ENCODE measurements at places on chromosomes 12 and 14.

DNA sequence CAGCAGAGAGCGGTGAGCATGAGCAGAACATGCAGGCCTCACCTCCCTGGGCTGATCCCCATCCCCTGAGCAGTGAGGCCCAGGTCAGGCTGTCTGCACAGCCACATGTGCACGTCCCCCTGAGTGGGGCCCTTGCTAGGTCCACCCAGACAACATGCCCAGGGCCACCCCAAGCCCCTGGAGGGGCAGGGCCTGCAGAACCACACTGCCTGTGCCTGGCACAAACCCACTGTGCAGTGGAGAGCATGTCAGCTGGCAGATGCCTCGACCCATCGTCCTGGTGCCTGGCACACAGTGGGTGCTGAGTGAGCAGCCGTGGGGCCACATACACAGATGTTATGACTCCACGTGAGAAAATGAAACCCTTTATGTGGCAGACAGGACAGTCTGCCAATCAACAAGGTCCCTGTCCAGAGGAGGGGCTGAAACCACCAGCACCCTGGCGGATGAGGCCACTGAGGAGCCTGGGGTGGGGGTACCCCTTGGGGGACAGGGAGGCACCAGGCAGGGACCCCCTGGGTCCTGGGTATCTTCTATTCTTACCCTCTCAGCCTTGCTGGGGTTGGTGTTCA, 8.3 kb downstream of the ANHX start:
- no peak for DNase-seq

DNA sequence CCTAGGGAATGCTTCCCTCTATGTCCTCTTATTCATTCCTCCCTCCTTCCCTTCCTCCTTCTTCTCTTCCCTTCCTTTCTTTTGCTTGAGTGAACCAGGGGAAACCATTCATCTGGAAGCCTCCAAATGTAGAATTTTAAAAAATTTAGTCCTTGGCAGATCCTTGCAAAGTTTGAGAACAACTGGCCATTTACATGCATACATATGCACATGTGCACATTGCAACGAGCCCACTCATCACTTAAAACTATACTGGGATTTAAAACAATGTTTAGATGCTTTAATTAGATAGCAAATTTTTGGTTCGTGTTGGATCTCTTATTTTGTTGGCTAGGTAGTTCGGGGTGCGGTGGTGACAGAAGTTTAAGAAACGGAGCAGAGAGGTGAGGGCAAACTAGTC, 68.0 kb upstream of the HMGA2 start:
- no peak for DNase-seq

- no peak for DNase-seq
Observed at GRCh38 chr14:31476131-31476866, 11.5 kb downstream of the GPR33 start.

- DNase-seq: no peak
Observed at GRCh38 chr14:71437870-71438269, 494.4 kb upstream of the RGS6 start.

DNA sequence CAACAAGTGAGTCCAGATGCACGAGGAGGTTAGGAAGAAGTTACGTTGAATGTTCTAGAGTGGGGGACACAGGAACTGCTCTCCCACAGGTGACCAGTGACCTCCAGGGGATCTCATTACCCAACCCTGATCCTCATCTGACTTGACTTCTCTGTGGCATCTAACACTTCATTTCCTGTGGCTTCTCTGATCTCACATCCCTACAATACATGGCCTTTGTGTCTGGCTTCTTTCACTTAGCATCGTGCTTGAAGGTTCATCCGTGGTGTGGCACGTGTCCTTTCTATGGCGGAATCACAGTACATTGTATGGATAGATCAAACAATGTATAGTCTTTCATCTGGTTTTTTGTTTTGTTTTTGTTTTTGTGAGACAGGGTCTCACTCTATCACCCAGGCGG, 19.3 kb downstream of the CFAP251 start:
- no peak for DNase-seq

GRCh38 chr14:36773558-36773957, 111.9 kb downstream of the PAX9 start:
- no peak for DNase-seq

DNA sequence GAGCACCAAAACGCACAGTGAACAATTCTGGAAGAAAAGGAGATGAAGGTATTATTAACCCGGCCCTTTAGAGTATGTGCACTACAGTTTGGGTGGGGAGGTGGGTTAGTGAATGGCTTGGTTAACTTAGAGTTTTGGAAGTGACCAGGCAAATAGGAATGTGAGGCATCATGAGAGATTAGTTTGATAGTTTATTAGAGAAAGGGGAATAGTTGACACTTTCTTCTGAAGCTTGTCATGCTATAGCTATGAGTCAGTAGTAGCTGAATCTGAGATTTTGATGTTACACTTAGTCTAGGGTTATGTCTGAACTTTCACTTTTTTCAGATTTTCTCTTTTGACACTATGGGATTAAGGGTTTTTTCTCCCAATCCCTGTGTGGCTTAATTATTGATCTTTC, 567.2 kb downstream of the SNAPC1 start:
- no peak for DNase-seq

GRCh38 chr12:32891526-32891925, 5.1 kb downstream of the PKP2 start:
- DNase-seq: no peak

Measured in stimulated activated CD4-positive, alpha-beta T cell treated with anti-CD3 and anti-CD28 coated beads, Interleukin-4, amount 100 ng/mL, for 24 hours (primary cell).